ENCODE measurements at places on chromosomes 5 and 9. TPM values are rescaled to one million over a fixed set of nuclear protein-coding genes. Genes with fewer than 3 reads are reported as not detected.

Gene LRRC26
- total RNA-seq = 1.2 TPM

Gene CDH6
- 0.22 TPM for total RNA-seq

Gene NUTM2F
- total RNA-seq = not detected

Gene RNF183
- not detected for total RNA-seq

Gene CSNK1A1
- 136 TPM for total RNA-seq

Gene SV2C
- total RNA-seq = not detected

Gene MLANA
- total RNA-seq = not detected

Gene SH3TC2
- total RNA-seq = 0.73 TPM

Gene SOX30
- total RNA-seq = not detected

Gene CARTPT
- not detected for total RNA-seq

Gene TYRP1
- not detected for total RNA-seq

Gene DMGDH
- 0.58 TPM for total RNA-seq

Gene FOXD4
- total RNA-seq = 0.44 TPM

Gene MYOZ3
- total RNA-seq = 0.22 TPM

Gene PIP5K1B
- not detected for total RNA-seq

Gene ARL14EPL
- total RNA-seq = 0.35 TPM

Gene C9orf85
- total RNA-seq = 13.5 TPM

Gene ARPC5L
- 83.9 TPM for total RNA-seq

Gene HRCT1
- 0.32 TPM for total RNA-seq

Gene KIF3A
- total RNA-seq = 5.4 TPM

Gene MIER3
- 12.2 TPM for total RNA-seq

Gene CCNO
- total RNA-seq = 8.3 TPM

Gene CCDC152
- total RNA-seq = not detected

Gene GRM6
- not detected for total RNA-seq

Gene CDH18
- total RNA-seq = not detected

Gene ADAMTS13
- 0.51 TPM for total RNA-seq

Gene SPINK7
- not detected for total RNA-seq

Gene BTNL3
- not detected for total RNA-seq

Gene KCNIP1
- not detected for total RNA-seq

Gene MYMK
- total RNA-seq = not detected

Gene ELOVL7
- total RNA-seq = 10.5 TPM

Gene KDM3B
- total RNA-seq = 34.9 TPM
